ENCODE measurements at places on chromosomes 1 and 21.

DNA sequence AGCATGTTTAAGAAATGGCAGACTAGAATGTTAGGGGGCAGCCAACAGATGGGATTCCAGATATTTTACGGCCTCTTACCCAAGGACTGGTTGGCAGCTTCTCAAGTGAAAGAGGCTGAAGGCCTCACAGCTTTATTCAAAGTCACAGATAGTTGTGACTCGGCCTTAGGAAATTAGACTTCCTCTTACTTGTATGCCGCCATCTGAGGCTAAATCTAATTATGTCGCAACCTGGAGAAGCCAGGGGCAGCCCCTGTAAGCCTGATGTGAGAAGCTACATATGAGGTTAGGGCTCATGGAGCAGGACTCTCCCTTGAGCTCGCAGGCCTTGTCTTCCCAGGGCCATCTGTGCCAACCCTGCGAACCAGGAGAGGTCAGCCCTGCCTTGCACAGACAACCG, 352.5 kb downstream of the HHAT start:
- DNase-seq, result no peak

DNA sequence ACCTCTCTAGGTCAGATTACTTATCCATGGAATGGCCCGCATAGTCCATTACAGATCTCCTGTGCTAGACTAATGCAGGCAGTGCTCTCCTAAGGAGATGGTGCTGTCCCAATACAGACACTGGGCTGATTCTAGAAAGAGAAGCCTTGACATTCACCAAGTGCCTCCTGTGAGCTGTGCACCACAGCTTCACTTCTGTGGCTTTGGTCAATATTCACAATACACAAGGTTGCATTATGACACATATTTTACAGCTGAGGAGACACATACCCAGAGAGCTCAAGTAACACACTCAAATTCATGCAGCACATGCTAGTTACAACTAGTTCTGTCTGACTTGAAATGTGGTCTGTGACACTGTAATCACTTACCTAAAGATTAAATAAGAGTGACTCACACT, 59.4 kb upstream of the LRRC8B start:
- no peak for DNase-seq

- no peak for DNase-seq
Observed at GRCh38 chr1:39675220-39675619, 3.3 kb upstream of the NT5C1A start.

GRCh38 chr1:203521812-203522211, 27.9 kb downstream of the OPTC start:
- DNase-seq, result no peak

GRCh38 chr1:211145944-211146343, 12.0 kb upstream of the KCNH1 start:
- DNase-seq, result no peak

DNA sequence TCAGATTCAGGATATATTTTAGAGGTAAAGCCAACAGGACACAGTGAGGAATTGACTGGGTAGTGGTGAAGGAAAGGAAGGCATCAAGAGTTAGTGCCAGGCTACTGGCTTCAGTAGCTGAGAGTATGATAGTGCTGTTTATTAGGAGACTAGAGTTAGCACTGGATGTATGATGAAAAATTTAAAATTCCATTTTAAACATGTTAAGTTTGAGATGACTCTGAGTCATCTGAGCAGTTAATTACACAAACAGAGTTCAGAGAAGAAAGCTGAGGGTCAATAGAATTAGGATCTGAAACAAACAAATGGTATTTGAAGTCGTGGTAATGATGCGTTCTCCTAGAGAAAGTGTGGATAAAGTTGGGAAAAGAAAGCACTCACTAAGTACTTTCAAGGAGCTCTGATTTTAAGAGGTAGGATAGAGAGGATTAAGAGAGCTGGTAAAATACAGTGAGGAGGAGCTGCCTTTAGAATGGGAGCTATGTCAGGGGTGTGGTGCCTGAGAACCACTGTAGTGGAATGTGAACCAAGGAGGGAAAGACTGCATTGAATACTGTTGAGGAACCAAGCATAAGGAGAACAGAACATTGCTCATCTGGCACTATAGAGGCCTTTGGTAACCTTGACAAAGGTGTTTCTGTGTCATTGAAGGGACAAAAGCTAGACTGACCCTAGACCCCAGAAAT, 21.7 kb upstream of the SHCBP1L start:
- DNase-seq, result no peak

All from astrocyte of the cerebellum (primary cell).